Fibroblast of skin of left quadriceps (primary cell): ENCODE measurements at places on chromosomes 7 and 10.

- no peak for DNase-seq
Observed at GRCh38 chr7:17407229-17407628, 108.8 kb downstream of the AHR start.

DNA sequence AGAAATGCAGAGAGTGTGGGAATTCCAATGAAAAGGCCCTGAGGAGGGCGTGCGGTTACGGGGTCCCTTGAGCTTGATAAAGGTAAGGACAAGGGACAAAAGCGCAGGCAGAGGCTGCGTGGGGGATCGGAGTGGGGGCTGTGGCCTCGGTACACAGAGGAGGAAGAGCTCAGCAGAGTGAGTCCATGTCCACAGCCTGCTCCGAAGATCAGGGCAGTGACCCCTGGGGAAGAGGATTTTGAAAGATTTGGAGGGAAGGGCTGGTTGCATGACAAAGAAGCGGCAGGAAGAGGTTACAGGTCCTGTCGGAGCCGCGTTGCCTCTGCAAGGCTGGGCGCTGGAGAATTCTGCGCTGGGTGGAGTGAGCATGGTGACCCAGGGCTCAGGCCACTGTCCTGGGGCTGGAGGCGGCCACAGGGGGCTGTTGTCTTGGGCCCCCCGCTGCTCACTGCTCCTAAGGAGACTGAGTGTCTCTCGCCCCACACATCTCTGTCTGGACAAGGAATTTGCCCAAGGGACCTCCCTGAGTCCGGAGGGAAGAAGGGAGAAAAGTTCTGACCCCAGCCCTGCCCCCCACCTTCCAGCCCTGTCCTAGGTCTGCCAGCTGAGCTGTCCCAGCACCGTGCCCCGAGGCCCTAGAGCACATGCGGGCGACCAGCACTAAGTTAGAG, 69.8 kb upstream of the INSIG1 start:
- DNase-seq = no peak

- no peak for DNase-seq
Observed at GRCh38 chr7:134828361-134828760, 48.9 kb downstream of the CALD1 start.

- DNase-seq = no peak
Observed at GRCh38 chr7:46636022-46636421, 715.0 kb upstream of the IGFBP3 start.

DNA sequence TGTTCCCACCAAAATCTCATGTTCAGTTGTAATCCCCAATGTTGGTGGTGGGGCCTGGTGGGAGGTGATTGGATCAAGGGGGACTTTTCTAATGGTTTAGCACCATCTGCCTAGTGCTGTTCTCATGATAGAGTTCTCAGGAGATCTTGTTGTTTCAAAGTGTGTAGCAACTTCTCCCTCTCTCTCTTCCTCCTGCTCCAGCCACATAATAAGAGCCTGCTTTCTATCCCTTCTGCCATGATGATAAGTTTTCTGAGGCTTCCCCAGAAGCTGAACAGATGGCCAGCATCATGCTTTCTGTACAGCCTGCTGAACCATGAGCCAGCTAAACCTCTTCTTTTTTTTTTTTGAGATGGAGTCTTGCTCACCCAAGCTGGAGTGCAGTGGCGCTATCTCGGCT, 910.6 kb downstream of the KCNMA1 start:
- no peak for DNase-seq

DNA sequence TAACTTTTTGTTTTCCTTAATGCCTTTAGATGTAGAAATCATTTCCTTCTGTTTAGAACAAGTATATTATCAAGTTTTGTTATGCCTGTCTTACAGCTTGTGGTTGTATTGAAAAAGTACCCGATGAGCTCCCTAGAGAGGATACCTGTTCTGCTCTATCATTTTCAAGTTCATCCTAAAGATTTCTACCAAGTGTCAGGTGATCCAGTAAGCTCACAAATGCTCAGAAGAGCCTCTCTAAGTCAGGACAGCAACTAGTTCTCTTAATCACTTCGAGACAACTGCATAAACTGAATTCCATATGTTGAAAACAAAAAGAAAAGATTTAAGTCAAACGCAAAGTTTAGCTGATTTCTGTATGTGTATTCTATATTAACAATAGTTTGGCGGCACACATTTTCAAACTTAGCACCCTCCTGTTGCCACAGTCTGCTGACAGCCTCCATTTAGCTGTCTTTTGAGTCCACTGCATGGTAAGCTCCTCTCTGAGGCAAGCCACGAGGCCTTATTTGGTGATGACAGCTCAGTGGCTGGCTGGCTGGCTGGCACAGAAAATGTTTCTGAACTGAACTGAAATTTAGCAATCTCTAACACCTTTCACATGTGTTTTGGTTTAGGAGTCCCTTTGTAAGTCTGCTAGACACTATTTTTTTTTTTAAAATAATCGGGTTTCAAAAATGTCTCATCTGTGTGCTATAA, 59.4 kb downstream of the SEMA3C start:
- no peak for DNase-seq

- no peak for DNase-seq
Observed at GRCh38 chr10:86684331-86685097, 16.2 kb downstream of the LDB3 start.

- no peak for DNase-seq
Observed at GRCh38 chr10:79162861-79163665, 94.3 kb downstream of the ZMIZ1 start.

DNA sequence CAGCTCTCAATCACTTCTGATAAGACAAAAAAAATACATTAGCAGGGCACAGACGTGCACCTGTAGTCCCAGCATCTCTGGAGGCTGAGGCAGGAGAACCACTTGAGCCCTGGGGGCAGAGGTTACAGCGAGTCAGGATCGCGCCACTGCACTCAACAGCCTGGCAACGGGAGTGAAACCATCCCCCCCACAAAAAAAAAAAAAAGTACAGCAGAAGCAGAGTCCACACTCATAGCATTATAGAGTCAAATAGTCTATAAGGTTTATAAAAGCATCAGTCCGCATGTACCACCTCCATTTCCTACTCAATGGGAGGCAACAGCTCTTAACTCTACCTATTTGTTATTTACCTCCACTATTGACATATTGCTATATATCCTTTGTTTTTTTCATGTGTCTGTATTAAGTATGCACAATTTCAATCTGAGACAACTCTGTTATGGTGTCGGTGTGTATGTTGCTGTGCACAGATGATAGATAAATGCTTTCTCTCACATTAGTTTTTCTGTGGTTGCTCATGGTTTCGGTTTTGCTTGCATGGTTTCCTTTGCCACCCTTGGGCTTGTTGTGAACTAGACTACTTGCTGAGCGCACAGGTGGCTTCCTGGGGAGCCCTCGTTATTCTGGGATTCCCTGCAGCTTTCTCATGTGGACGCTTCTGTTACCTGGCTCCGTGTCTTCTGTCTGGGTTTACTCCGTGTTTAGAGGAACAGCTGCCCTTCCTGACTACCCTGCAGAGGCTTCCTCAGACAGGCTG, 40.4 kb downstream of the PROSER2 start:
- DNase-seq = no peak

- DNase-seq = no peak
Observed at GRCh38 chr7:4143511-4144171, 538.5 kb upstream of the FOXK1 start.

DNA sequence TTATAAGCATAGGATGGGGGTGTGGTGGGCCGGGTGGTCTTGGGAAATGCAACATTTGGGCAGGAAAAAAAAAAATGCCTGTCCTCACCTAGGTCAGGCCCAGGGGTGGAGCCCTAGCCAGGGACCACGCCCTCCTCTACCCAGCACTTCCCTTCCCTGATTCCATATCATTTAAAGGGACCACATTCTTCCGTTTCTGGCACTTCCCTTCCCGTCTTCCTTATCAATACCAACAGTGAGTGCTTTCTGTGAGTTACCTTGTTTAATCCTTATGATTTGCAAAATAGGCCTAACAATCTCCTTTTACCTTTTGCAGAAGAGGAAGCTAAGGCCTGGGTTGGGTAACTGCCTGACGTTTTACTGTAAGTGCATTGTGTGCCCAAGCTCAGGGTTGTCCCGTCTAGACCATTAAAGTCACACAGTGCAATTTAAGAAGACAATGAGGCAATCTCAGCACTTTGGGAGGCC, 16.7 kb upstream of the C10orf95 start:
- no peak for DNase-seq

- no peak for DNase-seq
Observed at GRCh38 chr10:98209441-98209840, 58.6 kb downstream of the LOXL4 start.

GRCh38 chr10:79383974-79384606, 36.8 kb downstream of the PPIF start:
- DNase-seq = no peak

DNA sequence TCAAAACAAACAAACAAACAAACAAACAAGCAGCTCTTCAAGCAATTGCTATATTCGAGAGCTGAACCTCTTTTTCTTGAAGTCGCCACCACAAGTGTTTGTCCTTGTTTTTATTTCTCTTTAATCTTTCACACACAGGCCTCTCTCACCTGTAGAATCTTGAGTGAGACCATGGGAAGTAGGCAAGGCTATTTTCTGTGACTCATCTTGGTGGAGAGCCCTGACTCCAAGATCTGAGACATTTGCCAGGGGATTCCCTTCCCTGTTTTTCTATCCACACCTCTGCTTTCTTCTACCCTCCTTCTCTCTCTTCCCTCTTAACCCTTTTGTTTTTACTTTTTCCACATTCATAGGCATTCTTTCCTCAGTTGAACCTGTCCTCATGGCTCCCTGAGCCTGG, 8.0 kb upstream of the TAS2R60 start:
- no peak for DNase-seq

GRCh38 chr7:156465186-156465585, 175.4 kb upstream of the RNF32 start:
- no peak for DNase-seq

DNA sequence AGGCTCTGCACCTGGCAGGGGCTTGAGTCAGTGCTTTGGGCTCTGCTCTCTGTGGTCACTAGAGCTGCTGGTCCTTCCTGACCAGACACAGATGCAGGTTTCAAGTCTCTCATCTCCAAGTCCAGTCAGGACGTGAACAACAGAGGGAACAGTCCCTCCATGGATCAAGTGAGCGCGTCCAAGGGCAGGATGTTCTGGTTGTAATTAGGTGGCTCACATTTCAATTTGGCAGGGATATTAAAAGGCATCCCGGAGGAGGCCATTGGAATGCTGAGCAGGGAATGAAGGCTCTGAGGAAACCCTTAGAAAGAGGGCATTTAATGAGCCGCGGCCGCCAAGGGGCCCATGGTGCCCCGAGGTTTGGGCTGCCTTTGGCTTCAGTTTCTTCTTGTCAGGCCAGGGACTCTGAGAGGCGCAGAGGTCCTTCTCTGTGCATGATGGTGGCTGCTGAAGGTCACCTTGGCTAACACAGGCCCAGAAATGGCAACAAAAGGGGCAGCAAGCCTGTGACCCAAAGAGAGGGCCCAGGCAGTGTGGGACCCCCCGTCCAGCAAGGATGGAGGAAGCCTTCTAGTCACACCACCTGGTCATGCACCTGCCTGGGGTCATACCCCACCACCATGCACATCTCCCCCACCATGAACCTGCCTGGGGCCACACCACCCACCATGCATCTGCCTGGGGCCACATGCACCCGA, 30.7 kb upstream of the INPP5A start:
- DNase-seq = peak; percentile 65

DNA sequence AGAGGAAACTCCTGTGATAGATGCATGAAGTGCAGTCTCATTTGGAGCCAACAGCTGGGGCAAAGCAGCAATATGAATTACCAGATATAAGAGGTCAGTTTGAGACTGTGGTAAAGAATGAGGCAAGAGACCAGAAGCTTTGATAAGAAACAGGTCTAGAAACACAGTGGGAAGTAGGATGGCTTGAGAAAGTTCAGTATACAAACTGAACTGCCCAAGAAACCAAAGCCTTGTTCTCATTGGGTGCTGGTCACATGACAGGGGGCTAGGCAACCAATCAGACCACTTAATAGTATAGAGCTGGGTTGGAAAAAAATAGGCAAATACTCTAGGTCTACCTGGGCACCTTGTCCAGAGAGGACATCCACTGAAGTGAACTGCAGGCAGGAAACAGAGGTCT, 46.2 kb upstream of the PLCE1 start:
- no peak for DNase-seq

- peak; percentile 46 for DNase-seq
Observed at GRCh38 chr10:79454259-79454658, 8.8 kb upstream of the ZCCHC24 start.

DNA sequence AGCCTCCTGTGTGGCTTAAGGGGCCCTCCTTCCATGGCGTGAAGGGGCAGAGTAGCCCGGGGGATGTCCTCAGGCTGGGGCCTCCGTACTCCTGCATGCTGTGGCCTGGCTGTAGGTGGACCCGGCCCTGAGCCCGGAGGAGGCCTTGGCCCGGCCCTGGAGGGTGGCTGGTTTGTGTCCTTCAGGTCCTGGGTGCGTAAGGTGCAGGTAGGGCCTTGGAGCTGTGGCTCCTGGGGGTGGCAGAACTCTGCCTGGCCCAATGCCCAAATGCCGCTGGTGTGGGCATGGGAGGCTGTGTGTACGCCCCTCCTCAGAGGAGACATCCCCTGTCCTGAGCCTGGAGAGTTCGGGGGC, 26.9 kb upstream of the AMZ1 start:
- DNase-seq = no peak

DNA sequence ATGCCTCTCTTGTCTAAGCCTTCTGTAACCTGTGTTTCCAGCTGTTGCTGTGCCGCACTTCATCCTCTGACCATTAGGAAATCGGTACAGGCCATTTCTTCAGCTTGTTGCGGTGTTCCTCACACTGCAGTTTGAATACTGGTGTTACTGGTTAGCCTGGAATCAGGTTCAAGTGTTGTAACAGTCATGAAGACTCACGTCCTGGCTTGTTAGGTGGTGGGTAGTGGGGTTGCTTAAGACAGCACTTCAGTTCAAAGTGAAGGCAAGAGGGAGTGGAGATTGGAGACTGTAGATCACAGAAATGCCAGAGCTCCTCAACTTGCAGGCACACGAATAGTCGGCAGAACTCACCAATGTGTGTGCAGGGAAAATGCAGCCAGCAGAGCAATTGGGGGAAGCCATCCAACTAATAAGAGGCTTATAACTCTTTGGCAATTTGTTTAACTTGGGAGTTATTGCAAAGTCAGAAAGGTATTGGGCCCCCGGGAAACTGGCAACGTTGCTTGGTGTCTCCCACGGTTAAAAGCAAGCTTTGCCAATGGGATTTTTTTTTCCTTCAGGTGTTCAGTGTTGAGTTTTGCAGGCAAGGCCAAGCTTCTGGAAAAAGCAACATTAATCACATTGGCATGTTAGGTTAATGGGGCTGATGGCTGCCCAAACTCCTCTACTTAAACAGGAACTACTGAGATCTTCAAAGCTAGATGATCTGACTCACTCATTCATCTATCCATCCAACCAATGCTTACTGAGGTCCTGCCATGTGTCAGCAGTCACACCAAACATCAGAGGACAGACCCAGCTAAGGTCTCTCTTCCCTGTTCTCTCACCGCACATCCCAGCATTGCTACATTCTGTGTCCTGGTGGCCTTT, 380.9 kb downstream of the GATA3 start:
- no peak for DNase-seq
